ENCODE measurements at places on chromosomes 12 and 14. TPM values are rescaled to one million over a fixed set of nuclear protein-coding genes. Genes with fewer than 3 reads are reported as not detected.

GRCh38 chr12:4288296-4289131, 15.0 kb downstream of the CCND2 start:
- no peak for DNase-seq

DNA sequence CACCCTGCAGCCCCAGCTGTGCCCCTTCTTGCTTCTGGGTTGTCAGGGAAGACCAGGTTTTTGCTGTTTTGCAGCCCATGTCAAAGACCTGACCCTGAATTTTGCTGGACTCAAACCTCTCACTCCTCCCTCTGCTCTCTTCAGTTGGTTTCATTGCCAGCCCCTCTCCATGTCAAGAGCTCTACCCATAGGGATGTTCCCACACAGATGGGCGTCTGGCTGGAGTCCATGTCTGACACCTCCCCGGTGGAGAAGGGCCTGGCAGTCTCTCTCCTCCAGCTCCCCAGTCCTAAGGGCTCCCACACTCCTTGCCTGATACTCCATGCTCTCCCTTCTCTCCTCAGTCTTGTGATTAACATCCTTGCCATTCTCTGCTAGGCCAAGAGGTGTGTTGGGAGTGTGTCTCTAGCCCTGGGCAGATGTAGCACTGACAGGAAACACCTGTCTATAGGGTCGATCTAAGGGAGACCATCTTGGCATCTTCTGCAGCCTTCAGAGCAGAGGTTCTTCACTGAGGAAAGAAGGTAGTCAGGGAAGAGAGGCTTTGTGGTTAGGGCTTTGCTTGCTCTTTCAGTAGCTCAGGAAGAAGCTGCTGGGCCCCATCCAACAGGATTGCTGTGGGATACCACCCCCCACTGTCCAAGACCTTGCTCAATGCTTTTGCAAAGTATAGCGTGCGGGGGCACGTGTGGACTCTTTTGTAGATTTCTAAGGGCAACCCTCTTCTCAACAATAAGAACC, 4.7 kb downstream of the ASIC1 start:
- DNase-seq, result no peak

TAS2R10 gene
- 0.46 TPM for total RNA-seq

TSHR gene
- 1.0 TPM for total RNA-seq

SDR39U1 gene
- total RNA-seq, result 54.9 TPM

DNA sequence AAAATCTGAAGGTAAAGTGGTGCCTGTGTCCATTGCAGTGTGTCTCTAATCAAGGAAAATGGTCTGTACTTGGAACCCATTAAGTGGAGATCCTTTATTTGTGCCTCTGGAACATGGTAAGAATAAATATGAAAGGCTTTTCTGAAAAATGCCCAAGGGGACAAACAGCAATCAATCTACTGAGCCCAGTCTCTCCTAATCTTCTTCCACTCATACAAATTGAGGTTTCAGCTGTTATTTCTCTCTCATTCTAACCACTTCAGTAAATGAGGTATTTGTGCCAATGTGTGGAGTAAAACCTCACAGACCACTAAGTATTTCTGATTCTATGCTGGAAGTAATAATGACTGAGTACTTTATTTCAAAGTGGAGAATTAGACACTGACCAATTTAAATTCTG, 82.3 kb upstream of the ST8SIA1 start:
- DNase-seq, result no peak

GRCh38 chr12:66653796-66654195, 25.1 kb downstream of the GRIP1 start:
- no peak for DNase-seq

GRCh38 chr12:31275491-31275890, 50.5 kb downstream of the SINHCAF start:
- DNase-seq, result no peak

DNA sequence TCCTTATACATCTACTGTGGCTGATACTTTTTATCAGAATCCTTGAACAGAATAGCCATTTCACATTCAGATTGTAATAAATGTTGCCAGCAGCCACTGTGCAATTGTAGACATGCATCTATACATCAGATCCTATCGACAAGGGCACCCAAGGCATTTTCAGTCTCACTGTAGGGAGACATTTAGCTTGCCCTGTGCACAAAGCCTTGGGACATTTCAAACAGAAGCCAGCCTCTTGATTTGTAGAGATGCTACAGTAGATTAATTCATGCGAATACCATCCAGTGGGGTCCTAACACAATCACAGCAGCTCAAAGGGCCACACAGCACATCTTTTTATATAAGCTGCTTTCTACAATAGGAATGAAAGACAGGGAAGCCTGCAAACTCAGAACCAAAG, 81.4 kb downstream of the SLC8A3 start:
- DNase-seq, result no peak

DNA sequence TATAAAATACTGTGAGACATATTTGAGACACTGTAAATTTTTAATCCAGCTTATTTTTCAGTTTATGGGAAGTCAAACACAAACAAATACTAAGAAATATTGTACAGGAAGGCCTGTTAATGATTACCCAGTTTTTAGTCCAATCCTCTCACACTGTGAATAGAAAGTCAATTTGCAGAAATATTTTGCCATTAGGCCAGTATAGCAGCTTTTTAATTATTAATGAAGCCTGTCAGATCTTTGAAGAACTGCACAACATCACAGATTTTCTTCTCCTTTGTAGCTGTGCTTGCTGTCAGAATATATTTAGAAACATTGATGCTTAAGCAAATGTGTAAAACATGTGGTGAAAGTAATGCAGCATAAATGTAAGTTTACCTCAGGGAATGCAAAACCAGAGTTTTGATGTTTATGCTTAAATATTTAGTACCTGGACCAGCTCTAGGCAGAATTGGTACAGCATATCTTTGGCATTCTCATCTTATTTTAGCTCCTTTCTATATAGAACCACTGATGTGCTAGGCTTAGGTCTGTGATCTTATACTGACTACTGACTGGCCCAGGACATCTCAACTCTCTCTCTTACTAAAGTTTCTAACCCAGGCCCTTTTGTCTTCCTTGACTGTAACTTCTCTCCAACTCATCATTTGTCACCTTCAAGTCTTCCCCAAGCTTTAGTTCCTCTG, 230.8 kb upstream of the NAV3 start:
- no peak for DNase-seq

DNA sequence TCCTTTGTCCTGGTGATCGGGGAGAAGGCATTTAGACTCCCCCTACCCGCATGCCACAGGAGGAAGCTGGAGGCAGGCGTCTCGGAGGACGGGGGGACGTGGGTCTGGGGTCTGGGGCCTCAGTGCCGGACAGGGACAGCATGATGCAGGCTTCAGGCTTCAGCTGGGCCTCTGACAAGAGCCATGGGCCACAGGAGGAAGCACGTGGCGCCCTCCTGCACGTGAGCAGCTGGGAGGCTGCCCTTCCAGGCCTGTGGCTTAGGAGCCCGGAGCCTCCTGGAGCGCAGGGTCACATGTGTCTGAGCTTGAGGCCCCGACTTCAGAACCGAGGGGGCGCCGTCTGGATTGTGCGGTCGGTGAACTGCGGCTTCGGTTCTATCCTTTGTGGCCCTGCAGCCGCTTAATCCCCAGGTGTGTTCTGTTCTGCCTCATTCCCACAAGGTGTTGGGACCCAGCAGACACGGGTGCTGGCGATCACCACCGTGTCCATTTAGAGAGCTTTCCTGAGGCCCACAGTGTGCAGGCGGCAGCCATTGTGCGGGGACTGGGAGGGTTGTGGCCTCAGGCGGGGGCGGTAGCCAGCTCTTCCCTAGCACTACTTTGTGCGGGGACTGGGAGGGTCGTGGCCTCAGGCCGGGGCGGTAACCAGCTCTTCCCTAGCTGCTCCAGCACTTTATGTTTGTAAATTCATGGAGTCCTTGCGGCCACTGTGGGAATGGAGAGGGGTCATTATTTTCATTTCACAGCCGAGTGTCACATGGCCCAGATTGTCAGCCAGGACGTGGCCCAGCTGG, 150.2 kb downstream of the ADGRD1 start:
- DNase-seq, result no peak

DNA sequence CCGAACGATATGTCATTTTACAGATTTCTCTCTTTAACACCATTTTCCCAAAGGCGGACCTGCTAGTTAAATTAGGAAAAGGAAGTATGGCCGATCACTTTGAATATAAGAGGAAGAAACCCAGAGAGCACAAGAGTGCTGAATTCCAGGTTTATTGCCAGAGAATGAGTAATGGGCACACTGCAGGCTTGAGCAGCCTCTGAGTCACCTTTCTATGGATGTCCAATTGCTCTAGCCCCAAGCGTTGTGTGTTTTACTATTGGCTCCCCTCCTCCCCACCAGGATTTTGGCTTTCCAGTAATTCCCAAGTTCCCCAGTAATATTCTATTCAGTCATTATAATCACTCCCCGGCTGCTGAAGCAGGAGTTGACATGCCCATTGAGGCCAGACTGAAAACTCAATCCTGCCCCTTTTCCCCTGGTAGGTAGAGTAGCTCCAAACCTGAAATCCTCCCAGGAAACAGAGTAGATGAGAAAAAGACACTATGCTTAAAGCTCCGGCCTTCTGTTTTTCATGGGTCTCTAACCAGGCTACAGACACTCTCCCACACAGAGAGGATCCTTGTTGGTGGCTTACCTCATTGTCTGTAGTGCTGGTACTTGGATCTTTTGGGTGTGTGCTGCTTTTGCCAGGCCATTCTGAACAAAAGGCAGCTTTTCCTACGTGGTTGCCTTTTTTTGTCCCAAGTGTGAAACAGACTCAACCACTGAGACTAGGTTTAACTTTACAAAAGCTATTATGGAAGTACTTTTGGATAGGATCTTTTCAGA, 704.3 kb upstream of the FLRT2 start:
- DNase-seq, result no peak

IGFBP6 gene
- total RNA-seq, result 0.37 TPM

DNA sequence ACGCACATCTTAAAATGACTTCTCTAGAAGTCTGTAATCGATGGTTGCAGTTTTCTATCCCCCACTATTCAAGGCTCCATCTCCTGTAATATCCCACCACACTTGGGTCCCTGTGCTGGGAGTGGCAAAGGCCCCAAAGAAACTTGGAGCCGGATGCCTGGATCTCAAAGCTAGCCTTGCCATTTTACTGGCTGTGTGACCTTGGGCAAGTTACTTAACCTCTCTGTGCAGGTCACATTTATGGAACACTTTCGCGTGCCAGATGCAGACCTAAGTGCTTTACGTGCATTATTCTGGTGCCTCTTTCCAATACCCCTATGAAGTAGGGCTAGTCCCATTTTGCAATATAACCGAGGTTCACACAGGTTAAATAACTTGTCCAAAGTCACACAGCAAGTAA, 151.8 kb upstream of the PRMT8 start:
- no peak for DNase-seq

DNA sequence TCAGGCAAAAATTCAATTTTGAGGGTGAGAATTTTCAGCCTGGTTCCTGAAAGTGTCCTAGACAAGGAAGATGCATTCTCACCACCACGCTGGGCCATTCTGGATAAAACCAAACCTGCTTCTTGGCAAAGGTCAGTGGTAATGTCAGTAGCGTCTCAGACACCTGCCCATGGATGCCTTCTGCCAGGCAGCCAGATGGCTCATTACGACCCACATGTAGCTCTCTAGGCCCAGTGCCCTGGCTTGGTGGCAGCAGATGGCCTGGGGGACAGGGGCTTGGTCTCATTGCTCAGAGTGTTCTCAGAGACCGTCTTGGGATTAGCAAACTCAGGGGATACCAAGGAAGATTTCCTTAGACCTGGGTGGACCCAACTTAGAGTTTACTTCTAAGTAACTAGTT, 105.1 kb downstream of the ARF6 start:
- no peak for DNase-seq

HAL gene
- total RNA-seq, result 0.44 TPM

CLEC2D gene
- 296 TPM for total RNA-seq

GRCh38 chr14:40119321-40119720, 687.1 kb upstream of the FBXO33 start:
- DNase-seq, result no peak

All from activated CD4-positive, alpha-beta T cell treated with anti-CD3 and anti-CD28 coated beads, Interleukin-2, amount 10 ng/mL, durations not matched to agents 7 days and 5 days (primary cell).